ENCODE measurements at places on chromosomes 6 and 20.

DNA sequence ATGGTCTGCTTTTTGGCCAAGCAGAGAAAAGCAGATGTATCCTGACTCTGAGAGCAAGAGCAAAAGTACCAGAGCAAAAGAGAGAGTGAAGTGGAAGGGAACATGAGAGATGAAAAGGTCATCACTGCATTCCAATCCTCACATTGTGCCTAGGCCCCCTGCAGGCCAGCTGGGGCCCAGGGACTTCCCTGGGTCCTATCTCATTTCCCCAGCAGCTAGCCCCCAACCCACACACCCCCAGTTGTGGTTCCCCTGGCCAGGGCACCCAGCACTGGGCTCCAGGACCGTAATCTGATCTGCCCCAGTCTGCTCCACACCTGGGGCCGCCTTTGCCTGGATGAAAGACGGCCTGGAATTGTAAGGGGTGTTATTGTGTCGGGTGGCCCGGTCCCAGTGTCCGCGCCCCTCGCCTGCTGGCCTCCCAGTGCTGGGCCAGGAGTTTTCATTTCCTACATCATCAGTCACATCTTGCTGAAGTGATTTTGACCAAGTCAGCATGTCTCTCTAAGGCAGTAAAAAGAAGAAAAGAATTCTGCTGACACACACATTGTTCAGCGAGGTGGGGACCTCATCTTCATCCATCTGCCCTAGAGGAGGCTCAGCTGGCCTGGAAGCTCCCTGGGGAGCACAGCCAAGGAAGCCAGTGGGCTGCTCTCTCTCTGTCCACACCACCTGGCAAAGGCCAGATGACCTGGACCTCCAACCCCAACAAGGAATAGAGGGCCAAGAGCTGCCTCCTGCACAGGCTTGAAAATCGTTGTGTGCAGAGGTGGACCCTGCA is 4.0 kb upstream of the BMP7 start:
- DNase-seq = no peak

DNA sequence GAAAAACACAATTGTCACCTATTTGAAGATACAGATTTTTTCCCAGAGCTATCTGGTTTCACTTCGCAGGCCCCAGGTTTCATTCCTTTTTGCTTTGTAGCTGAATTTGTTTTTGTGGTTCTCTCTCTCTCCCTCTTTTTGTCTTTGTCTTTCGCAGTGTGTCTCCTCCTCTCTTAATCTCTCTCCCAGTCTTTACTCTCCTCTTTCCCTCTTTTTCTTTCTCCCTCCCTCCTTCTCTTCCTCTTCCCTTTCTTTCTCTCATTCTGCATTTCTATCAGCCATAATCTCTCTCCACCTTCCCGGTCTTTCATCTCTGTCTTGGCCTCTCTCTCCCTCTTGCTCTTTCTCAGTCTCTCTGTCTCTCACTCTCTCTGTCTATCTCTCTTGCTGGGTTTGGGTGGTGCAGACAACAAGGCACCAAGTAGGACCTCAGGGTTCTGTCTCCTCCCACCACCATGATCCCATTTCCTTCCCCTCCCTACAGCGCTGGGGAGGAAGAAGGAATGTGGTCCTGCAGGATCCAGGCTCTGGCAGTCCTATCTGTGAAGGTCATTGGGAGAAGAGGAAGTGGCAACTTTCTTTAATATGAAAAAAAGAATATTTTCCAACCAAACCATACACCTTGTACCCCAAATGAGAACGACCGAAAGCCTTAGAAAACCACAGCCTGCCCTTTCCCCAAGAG is 63.2 kb downstream of the BANF2 start:
- no peak for DNase-seq

- DNase-seq = no peak
Observed at GRCh38 chr6:109800771-109801170, 109.7 kb downstream of the FIG4 start.

DNA sequence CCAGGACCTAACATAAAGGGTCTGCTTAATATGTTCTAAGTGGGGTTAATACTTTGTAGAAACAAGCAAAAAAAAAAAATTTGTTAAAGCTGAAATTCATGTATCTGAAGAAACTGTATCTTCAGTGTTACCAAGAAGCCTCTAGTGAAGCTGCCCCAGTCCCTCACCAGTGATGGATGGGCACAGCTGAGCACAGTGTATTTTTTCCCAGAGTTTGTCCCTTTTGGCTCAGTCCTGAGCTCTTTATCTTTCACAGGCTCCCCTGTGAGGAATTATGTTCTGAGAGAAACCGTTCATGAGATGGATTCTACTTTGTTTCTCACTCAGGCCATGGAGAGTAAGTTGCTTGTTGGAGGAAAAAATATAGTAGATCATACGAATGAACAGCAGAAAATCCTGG is 38.4 kb downstream of the KIF3B start:
- DNase-seq = no peak

- no peak for DNase-seq
Observed at GRCh38 chr6:63685446-63686379, 50.1 kb downstream of the PHF3 start.

GRCh38 chr6:113650610-113650979 is 206.6 kb upstream of the MARCKS start:
- DNase-seq = no peak

GRCh38 chr6:13295576-13295975 is 32.8 kb downstream of the TBC1D7 start:
- DNase-seq = no peak

- no peak for DNase-seq
Observed at GRCh38 chr6:90346729-90347128, 50.1 kb upstream of the BACH2 start.

GRCh38 chr6:45478240-45478639 is 100.5 kb upstream of the SUPT3H start:
- DNase-seq = no peak
